ENCODE measurements at places on chromosomes 3 and 15.

GRCh38 chr3:2372306-2372705 is 273.6 kb downstream of the CNTN4 start:
- no peak for DNase-seq

GRCh38 chr3:15805756-15806266 is 8.0 kb upstream of the ANKRD28 start:
- no peak for DNase-seq

DNA sequence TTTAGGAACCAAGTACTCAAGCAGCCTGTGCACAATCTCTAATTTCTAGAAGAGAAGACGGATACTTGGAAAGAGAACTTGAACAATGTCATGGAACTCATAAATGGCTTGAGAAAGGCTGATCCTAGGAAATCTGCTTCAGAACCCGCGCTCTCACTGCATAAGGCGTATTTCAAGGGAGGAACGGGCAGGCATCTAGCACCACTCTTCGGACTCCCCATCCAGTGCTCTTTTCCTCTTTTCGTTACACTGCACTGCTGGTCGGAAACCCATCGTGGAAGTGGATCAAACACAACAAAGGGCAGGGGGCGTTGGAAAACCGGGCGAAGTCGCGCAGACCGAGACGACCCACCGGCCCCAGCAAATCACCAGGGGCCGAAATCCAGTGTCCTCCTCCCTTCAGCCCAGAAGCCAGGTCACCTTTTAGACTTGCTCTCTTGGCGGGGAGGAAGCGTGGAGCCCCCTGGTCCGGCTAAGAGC is 539 bp upstream of the TLNRD1 start:
- DNase-seq: no peak

DNA sequence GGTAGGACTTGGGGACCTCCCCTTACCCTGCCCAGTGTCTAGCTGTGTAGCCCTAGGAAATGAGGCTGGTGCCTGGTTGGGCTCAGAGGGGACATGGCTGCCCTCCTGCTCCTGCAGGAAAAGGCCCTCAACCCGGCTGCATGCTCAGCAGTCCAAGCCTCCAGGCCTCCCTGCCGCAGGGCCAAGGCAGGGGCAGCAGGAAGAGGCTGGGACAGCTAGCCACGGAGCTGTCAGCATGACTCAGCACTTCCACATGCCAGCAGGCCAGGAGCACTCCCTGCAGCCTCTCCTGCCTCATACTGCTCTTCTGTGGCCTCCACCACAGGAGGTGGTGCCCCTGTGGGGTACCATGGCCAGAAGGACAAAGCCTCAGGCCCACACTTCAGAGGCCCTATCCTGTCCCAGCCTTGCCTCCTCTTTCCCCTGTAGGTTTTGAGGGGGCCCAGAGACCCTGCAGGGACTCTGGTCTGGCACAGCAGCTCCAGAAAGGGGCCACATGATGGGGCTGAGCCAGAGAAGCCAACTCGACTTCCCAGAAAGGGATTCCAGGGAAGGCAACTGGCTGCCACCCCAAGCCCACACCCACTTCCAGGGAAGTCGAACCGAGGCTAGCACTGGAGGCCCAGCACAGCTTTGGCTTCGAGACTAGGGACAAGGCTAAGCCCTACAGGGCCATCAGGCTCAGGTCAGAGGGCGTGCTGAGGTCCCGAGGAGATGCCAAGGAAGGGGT is 19.5 kb downstream of the TKT start:
- DNase-seq: peak; percentile 40

DNA sequence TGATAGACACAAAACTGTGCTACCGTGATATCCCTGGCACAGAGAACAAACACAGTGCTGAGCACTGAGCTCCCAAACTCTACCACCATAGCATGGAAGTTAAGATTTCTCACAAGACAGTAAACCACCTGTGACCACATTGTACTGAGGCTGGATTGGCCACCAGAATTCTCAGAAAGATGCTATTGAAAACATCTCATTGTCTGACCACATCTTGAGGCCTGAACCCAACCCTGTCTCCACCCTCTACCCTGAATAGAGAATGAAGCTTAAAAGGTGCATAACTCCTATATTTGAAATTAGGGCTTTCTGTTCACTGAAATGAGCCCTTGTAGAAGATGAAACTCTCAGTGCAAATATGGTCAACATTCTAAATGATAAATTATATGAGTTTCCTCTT is 281.3 kb upstream of the NPAP1 start:
- DNase-seq: no peak

GRCh38 chr3:61575893-61576292 is 14.5 kb downstream of the PTPRG start:
- no peak for DNase-seq

- peak; percentile 73 for DNase-seq
Measured at GRCh38 chr15:88649286-88649733, 10.5 kb downstream of the ISG20 start.

- DNase-seq: no peak
Measured at GRCh38 chr15:47813748-47814384, 96.6 kb downstream of the SEMA6D start.

DNA sequence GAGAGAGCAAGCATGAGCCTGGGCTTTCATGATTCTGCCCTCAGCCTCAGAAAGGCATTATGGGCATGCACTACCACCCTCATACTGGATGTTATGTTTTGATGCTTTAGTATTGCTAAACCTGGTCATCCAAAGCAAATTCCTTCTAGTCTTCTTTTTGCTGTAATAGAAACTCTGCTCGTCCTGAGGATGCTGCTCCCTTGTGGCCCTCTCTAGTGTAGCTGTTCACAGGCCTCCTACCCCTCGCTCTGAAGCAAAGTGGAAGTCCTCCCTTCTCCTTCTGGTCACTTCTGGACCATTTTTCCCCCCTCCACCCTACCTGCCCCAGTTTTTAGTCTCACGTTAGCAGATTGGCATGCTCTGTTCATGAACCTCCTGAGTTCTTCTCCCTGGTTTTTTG is 22.9 kb upstream of the CCNL1 start:
- no peak for DNase-seq

DNA sequence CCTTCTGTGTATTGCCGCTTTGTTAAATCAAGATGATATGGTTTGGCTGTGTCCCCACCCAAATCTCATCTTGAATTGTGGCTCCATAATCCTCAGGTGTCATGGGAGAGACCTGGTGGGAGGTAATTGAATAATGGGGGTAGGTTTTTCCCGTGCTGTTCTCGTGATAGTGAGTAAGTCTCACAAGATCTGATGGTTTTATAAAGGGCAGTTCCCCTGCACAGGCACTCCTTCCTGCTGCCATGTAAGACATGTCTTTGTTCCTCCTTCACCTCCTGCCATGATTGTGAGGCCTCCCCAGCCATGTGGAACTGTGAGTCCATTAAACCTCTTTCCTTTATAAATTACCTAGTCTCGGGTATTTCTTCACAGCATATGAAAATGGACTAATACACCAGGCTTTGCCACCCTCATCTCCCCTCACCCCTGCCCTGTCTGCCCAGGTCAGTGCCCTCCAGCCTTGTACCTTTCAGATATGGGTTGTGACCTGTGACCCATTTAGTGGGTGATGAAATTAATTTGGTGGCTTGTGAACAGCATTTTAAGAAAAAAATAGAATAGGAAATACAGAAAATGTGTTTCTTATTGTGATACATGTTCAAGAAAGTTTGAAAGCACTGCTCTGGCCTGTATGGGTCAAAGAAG is 56.1 kb upstream of the MCF2L2 start:
- no peak for DNase-seq

DNA sequence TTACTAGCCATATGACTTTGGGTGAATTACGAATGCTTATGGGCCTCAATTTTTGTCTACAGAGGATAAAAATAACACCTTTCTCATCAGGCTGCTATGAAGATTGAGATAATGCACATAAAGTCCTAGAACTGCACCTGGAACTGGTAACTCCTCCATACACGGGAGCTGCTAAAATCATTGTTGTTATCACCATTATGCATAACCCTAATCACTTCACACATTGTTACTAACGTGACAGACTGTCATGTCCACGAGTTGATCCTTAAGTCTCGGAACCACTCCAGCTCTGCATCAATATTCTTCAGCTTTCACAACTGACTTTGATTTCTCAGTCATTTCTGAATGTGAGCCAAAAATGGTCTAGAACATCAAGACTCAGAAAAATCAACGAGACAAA is 64.1 kb downstream of the RFTN1 start:
- no peak for DNase-seq
